ENCODE measurements at places on chromosomes 7 and 10. TPM values are rescaled to one million over a fixed set of nuclear protein-coding genes. Genes with fewer than 3 reads are reported as not detected.
A peak's percentile ranks its signal among the peaks of the same experiment; 100 is the strongest.

- peaks cover 5% of the 10 kb centered on the region for H3K4me1 ChIP-seq
- H3K36me3 ChIP-seq = no peaks in the 10 kb centered on the region
These were observed 61.4 kb upstream of the PPP1R3C start for GRCh38 chr10:91694170-91694794.

GRCh38 chr10:98295401-98295811, 27.4 kb upstream of the LOXL4 start:
- DNase-seq = no peak
- peaks cover 7% of the 10 kb centered on the region for H3K4me1 ChIP-seq
- H3K27ac ChIP-seq = no peak overlapping the region
- H3K27me3 ChIP-seq = no peaks in the 10 kb centered on the region
- H3K4me3 ChIP-seq = no peak overlapping the region

The LHFPL3 gene
- not detected for total RNA-seq

GRCh38 chr7:132108563-132108962, 467.7 kb downstream of the PLXNA4 start:
- H3K4me1 ChIP-seq = no peaks in the 10 kb centered on the region
- H3K4me3 ChIP-seq = no peak overlapping the region
- H3K27me3 ChIP-seq = no peaks in the 10 kb centered on the region
- H3K27ac ChIP-seq = no peak overlapping the region
- no peak for DNase-seq
- H3K36me3 ChIP-seq = no peaks in the 10 kb centered on the region

DNA sequence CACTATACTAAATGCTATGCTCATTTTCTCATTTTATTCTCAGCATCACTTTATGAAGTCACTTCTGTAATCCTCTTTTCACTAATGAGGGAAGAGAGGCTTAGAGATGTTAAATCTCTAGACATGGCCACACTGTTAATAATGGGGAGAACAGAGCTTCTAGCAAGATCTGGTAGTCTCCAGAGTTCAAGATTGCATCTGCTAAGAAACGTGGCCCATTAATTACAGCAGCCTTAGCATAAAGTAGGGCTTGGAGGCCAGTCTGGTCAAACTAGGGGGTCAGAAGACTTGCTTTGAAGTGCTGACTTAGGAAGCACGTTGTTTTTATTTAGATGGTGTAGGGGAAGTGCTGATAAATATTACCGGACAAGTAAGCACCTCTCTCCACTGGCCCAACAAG, 29.3 kb downstream of the ARL4A start:
- peaks cover 63% of the 10 kb centered on the region for H3K4me1 ChIP-seq
- H3K27me3 ChIP-seq = no peaks in the 10 kb centered on the region
- H3K36me3 ChIP-seq = no peaks in the 10 kb centered on the region
- DNase-seq = no peak
- no peak overlapping the region for H3K4me3 ChIP-seq

DNA sequence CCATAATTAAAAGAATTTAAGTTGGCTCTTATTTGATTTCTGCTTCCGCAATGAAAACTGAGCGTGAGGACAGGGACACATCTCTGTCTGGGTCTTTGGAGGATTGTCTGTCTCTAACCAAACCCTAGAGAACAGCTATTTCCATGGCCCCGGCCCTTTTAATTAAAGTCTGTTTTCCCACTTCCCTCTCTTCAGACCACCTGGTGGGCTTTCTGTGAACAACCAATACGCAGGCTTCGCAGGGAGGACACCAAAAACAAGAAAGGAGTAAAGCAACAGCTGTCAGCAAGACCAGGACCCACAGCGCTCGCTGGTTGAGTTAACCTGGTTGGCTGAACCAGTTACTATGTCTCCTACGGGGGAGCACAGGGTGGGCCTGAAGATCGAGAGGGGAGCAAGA, 217.1 kb upstream of the FRMD4A start:
- H3K4me3 ChIP-seq = no peak overlapping the region
- no peaks in the 10 kb centered on the region for H3K36me3 ChIP-seq
- no peak overlapping the region for H3K27ac ChIP-seq
- no peak for DNase-seq
- H3K27me3 ChIP-seq = no peaks in the 10 kb centered on the region

The STEAP1B gene
- total RNA-seq = not detected

DNA sequence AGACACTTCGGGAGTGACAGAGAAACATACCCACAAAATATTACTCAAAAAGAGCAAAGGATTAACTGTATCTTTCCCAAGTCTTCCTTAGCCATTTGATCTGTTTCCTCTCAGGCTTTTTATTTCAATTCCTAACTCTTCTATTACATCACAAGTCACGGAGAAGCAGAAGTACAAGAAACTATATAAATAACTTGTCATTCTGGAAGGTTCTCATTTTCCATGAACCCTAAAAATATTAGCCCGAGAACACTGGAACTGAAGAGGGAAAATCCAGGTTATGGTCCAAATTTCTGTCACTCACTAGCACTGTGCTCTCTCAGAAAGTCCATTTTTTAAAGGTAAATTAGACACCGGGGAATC, 98.0 kb downstream of the GRB10 start:
- H3K4me3 ChIP-seq = no peak overlapping the region
- H3K27ac ChIP-seq = peak overlapping the region; percentile 55
- peaks cover 61% of the 10 kb centered on the region for H3K4me1 ChIP-seq
- DNase-seq = no peak
- no peaks in the 10 kb centered on the region for H3K36me3 ChIP-seq
- H3K27me3 ChIP-seq = no peaks in the 10 kb centered on the region

The ELAPOR2 gene
- 7.5 TPM for total RNA-seq

DNA sequence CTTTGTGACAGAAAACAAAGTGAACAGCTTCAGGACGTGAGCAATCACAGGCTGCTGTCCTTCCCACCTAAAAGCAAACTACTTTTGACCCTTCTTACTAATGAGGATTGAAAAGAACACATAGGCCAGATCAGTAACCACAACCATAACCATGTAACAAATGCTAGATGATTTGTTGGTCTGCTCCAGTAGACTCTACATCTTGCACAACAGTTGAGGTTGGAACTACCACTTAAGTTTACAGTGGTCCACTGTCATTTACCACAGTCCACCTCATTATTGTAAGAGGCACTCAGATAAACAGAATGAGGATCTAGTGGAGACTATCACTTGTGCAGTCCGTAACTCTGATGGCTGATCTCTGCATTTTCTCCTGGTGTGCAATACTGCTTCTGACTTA, 27.8 kb downstream of the NET1 start:
- no peaks in the 10 kb centered on the region for H3K36me3 ChIP-seq
- H3K27me3 ChIP-seq = no peaks in the 10 kb centered on the region
- no peak overlapping the region for H3K4me3 ChIP-seq
- no peaks in the 10 kb centered on the region for H3K4me1 ChIP-seq

The TMED4 gene
- 78.7 TPM for total RNA-seq

The MUC3A gene
- total RNA-seq = 0.81 TPM

DNA sequence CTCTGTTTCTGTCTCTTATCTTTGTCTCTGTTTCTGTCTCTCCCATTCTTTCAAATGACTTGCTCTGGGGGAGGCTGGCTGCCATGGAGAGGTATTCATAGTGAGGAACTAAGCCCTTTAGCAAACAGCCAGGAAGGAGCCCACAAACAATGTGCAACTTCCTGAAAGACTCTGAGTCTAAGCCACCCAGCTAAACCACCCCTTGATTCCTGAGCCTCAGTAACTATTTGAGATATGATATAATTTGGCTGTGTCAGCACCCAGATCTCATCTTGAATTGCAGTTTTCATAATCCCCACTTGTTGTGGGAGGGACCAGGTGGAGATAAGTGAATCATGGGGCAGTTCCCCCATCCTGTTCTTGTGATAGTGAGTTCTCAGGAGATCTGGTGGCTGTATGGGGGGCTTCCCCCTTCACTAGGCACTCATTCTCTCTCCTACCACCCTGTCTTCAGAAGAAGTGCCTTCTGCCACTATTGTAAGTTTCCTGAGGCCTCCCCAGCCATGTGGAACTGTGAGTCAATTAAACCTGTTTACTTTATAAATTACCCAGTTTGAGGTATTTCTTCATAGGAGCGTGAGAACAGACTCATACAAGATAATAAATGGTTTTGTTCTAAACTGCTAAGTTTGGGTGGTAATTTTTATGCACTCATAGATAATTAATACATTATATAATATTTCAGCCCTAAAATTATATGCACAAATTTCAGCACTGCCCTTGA, 121.2 kb upstream of the FOXP2 start:
- H3K4me3 ChIP-seq = no peak overlapping the region
- H3K4me1 ChIP-seq = no peaks in the 10 kb centered on the region
- no peak for DNase-seq
- H3K27me3 ChIP-seq = no peaks in the 10 kb centered on the region
- no peak overlapping the region for H3K27ac ChIP-seq

The ZNF425 gene
- 0.62 TPM for total RNA-seq

- no peak overlapping the region for H3K4me3 ChIP-seq
- DNase-seq = no peak
- H3K36me3 ChIP-seq = peaks cover 64% of the 10 kb centered on the region
- no peaks in the 10 kb centered on the region for H3K27me3 ChIP-seq
- H3K27ac ChIP-seq = no peak overlapping the region
These were observed 40.3 kb downstream of the AGAP3 start for GRCh38 chr7:151126491-151127137.

GRCh38 chr10:78787125-78787524, 281.6 kb upstream of the ZMIZ1 start:
- H3K4me3 ChIP-seq = no peak overlapping the region
- DNase-seq = no peak
- H3K36me3 ChIP-seq = no peaks in the 10 kb centered on the region
- H3K27ac ChIP-seq = no peak overlapping the region
- peaks cover 11% of the 10 kb centered on the region for H3K4me1 ChIP-seq
- no peaks in the 10 kb centered on the region for H3K27me3 ChIP-seq

The CCDC126 gene
- 6.7 TPM for total RNA-seq

DNA sequence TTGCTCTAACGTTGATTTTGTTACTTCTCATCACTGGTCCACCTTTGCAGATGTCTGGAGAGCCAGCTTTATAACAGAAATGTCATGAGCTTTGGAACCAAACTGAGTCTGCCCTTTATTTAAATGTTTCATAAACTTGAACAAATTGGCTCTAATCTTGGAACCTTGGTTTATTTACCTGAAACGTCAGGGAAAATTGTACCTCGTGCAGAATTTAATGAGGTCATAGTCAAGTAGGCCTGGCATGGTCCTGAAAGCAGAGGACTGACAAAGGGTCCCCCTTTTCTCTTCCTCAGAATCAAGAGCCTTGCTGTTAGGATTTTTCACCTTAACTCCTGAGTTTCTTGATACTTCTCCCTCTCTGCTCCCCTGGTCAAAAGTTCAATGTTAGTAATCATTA, 828.0 kb downstream of the GRID1 start:
- no peaks in the 10 kb centered on the region for H3K27me3 ChIP-seq
- no peaks in the 10 kb centered on the region for H3K36me3 ChIP-seq
- H3K4me1 ChIP-seq = no peaks in the 10 kb centered on the region
- no peak overlapping the region for H3K4me3 ChIP-seq
- no peak for DNase-seq

DNA sequence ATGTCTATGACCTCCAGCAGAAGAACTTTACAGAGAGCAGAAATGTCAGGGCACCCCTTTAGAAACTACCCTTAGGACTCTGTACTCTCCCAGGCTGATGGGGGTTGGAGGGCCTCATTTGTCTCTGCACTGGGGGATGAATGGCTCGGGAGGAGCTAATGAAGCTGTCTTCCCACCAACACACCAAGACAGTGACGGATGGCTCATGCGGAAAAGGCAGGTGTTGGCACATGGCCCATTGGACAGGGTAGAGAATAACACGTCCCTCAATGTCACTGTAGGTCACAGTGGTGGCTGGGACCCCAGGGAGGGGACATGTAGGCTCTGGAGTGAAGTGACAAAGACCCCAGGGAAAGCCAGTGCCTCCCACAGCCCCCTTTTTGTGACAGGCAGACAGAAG, 64.0 kb upstream of the PCBD1 start:
- no peaks in the 10 kb centered on the region for H3K4me1 ChIP-seq
- H3K4me3 ChIP-seq = no peak overlapping the region
- DNase-seq = no peak
- H3K36me3 ChIP-seq = no peaks in the 10 kb centered on the region
- no peaks in the 10 kb centered on the region for H3K27me3 ChIP-seq

The STRIP2 gene
- 20.2 TPM for total RNA-seq

- DNase-seq = no peak
- H3K36me3 ChIP-seq = no peaks in the 10 kb centered on the region
- no peak overlapping the region for H3K27ac ChIP-seq
- no peaks in the 10 kb centered on the region for H3K27me3 ChIP-seq
- no peaks in the 10 kb centered on the region for H3K4me1 ChIP-seq
These were observed 19.9 kb upstream of the FMC1 start for GRCh38 chr7:139321071-139321745.

- H3K4me3 ChIP-seq = peak overlapping the region; percentile 94
- peak; percentile 18 for DNase-seq
- peaks cover 11% of the 10 kb centered on the region for H3K27me3 ChIP-seq
- peak overlapping the region; percentile 91 for H3K27ac ChIP-seq
These were observed 1.1 kb downstream of the PLXDC2 start for GRCh38 chr10:19817231-19817933.

- DNase-seq = peak; percentile 65
- no peaks in the 10 kb centered on the region for H3K36me3 ChIP-seq
- no peaks in the 10 kb centered on the region for H3K27me3 ChIP-seq
- peaks cover 9% of the 10 kb centered on the region for H3K4me1 ChIP-seq
- no peak overlapping the region for H3K4me3 ChIP-seq
- H3K27ac ChIP-seq = peak overlapping the region; percentile 94
These were observed 19.1 kb downstream of the ADAM8 start for GRCh38 chr10:133257489-133258065.

The DNA2 gene
- total RNA-seq = 1.6 TPM

The TUBAL3 gene
- 0.72 TPM for total RNA-seq

GRCh38 chr10:34962866-34963265, 127.3 kb downstream of the CUL2 start:
- H3K27me3 ChIP-seq = no peaks in the 10 kb centered on the region
- peaks cover 7% of the 10 kb centered on the region for H3K4me1 ChIP-seq
- H3K4me3 ChIP-seq = no peak overlapping the region
- DNase-seq = no peak
- no peaks in the 10 kb centered on the region for H3K36me3 ChIP-seq
- H3K27ac ChIP-seq = no peak overlapping the region

- no peak overlapping the region for H3K4me3 ChIP-seq
- H3K27ac ChIP-seq = no peak overlapping the region
- no peaks in the 10 kb centered on the region for H3K4me1 ChIP-seq
- no peaks in the 10 kb centered on the region for H3K36me3 ChIP-seq
These were observed 84.1 kb upstream of the INHBA start for GRCh38 chr7:41786944-41787343.

The SYNPO2L gene
- total RNA-seq = 408 TPM

DNA sequence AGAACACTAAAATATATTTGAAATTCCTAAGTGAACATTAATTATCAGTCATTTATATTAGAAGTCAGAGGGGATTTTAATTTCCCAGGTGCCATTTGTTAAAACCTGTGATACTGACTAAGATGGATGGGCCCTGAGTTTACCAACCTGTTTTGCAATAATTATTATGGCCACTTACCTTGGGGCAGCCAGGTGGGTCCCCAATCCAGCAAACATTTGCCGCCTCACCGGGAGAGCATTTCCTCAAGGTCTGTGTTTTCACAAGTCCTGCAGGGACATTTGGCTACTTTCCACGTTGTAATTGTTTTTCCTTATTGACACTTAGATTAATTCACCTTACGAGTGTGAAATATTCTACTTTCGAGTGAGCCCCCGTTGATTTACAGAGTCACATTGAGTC, 251.2 kb upstream of the PPP2R2D start:
- H3K4me3 ChIP-seq = no peak overlapping the region
- DNase-seq = no peak
- no peaks in the 10 kb centered on the region for H3K4me1 ChIP-seq
- peaks cover 51% of the 10 kb centered on the region for H3K27me3 ChIP-seq
